Endothelial cell of umbilical vein (primary cell): ENCODE measurements at places on chromosomes 7 and 10. TPM values are rescaled to one million over a fixed set of nuclear protein-coding genes. Genes with fewer than 3 reads are reported as not detected.

The LRIT1 gene
- not detected in 2 replicates for total RNA-seq

The FKBP6 gene
- total RNA-seq: not detected in 2 replicates

GRCh38 chr7:132752431-132752830, 176.2 kb upstream of the PLXNA4 start:
- DNase-seq: no peak
- H3K27me3 ChIP-seq: peaks cover 17% of the 10 kb centered on the region
- H3K27ac ChIP-seq: no peak overlapping the region
- H3K36me3 ChIP-seq: no peaks in the 10 kb centered on the region

GRCh38 chr10:34808801-34809745, 6.0 kb downstream of the PARD3 start:
- peaks cover 10% of the 10 kb centered on the region for H3K4me1 ChIP-seq
- no peak overlapping the region for H3K4me3 ChIP-seq
- H3K27me3 ChIP-seq: no peaks in the 10 kb centered on the region
- DNase-seq: no peak
- no peak overlapping the region for H3K27ac ChIP-seq

DNA sequence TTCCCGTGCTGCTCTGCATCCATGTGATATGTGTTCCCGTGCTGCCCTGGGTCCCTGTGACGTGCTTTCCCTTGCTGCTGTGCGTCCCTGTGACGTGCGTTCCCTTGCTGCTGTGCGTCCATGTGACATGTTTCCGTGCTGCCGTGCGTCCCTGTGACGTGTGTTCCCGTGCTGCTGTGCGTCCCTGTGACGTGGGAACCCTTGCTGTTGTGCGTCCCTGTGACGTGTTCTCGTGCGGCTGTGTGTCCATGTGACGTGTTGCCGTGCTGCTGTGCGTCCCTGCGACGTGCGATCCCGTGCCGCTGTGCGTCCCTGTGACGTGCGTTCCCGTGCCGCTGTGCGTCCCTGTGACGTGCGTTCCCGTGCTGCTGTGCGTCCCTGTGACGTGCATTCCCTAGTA, 45.8 kb downstream of the WDR37 start:
- no peaks in the 10 kb centered on the region for H3K27me3 ChIP-seq
- H3K27ac ChIP-seq: no peak overlapping the region
- no peak for DNase-seq

DNA sequence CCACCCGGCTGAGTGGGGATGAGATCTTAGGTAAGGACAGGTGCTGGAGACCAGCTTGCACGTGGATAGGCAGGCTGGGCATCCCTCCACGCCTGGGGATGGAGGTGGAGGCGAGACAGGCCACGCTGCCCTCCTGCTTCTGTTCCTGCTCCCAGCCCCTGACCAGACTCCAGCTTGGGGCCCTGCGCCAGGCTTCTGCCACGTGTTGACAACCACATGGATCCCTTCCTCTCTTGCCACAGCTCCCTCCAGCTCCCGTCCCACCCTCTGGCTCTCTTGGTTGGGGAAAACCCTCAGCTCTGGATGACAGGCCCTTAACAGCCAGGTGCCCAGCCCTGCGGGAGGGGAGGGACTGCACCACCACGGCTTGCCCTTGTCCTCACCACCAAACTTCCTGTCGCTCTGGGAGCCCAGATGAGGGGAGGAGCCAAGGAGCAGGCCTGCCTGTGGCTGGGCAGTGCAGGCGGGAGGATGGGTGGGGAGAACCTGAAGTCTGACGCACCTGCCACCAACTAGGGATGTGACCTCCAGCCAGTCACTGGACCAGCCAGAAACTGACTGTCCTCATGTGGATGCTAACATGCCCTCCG, 36.0 kb downstream of the KCNH2 start:
- no peaks in the 10 kb centered on the region for H3K36me3 ChIP-seq
- DNase-seq: no peak
- no peaks in the 10 kb centered on the region for H3K4me1 ChIP-seq
- H3K27ac ChIP-seq: no peak overlapping the region
- peaks cover under 1% of the 10 kb centered on the region for H3K27me3 ChIP-seq

DNA sequence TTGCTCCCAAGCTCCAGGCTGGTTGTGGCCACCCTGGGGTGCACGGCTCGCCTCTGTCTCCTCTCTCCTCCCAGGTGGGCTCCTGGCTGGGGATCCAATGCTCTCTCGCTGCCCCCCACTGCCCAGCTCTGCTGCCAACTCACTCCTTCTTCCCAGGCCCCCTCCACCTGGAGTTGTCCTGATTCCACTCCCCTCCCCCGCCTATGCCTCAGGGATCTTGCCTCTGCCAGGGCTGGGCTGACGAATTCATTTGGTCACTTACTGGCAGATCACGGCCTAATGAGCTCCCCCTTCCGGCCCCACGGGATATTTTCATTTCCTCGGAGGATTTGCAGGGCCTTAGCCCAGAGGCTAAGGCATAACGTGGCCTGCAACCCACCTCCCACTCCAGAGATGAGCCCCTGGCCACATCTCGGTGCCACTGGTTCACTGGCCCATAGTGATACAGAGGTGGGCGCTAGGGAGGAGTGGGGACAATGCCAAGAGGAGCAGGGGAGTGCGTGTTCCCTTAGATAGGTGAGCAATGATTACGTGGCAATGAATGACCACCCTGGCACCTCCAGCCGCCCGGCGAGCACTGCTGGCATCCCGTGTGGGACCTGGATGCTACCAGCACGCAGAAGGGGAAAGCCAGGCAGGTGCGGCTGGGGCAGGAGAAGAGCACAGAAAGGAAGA, 344.6 kb upstream of the SHH start:
- no peaks in the 10 kb centered on the region for H3K4me1 ChIP-seq
- no peak overlapping the region for H3K27ac ChIP-seq
- H3K36me3 ChIP-seq: no peaks in the 10 kb centered on the region
- DNase-seq: no peak

DNA sequence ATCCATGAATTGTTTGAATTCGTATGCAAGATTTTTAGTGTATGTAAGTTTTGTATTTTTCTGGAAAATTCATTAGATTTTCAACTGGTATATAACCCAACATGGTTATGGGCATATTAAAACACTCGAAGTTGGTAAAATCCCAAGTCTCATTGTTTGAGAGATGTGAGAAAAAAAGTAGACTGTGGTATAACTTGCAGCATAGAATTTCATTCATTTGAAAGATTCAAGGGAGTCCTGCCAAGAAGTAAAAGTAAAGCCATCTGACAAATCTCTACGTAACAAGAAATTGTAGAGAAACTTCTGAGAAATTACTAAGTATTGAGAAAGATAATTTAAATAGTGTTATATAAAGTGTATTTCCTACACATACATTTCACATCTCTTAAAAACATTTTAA, 40.2 kb downstream of the SEMA3E start:
- no peak for DNase-seq
- H3K4me1 ChIP-seq: no peaks in the 10 kb centered on the region
- H3K27ac ChIP-seq: no peak overlapping the region
- H3K4me3 ChIP-seq: no peak overlapping the region
- H3K27me3 ChIP-seq: no peaks in the 10 kb centered on the region

DNA sequence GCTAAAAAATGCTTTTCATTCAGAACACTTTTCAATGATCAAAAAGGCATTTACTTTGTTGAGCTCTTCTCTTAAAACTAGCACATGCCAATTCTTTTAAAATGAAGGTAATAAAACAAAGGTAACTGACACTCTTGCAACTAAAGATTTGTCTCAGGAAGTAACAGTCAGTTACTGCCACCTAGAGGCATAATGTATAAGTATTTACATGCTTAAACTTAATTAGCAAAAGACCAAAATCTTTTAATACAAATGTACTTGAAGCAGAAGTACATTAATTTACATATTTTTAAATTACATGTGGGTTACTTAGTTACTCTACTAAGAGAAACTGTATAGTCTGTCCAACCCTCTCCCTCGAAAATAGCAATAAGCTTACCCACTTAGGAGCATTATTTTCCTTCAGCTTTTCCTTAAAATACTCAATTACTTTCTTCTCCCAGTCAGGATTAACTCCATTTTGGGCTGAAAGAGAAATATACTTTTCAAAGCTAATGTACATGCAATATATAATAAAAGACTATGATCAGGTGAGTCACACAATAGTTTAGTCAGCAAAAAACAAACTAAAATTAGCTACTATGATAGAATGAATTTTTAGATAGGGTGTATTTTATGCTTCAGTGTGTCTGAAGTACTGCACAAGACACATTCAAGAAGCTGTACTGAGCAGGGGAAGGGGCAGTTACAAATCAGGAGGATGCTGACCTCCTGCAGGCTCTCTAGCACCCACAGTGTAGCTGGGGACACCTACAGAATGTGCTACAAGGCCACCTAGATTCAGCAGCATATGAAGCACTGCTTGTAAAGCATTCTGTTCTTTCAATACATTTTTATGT, 13.0 kb downstream of the MCMBP start:
- peaks cover 5% of the 10 kb centered on the region for H3K4me1 ChIP-seq
- no peaks in the 10 kb centered on the region for H3K27me3 ChIP-seq
- DNase-seq: peak; percentile 74
- H3K27ac ChIP-seq: no peak overlapping the region
- H3K36me3 ChIP-seq: peaks cover 10% of the 10 kb centered on the region

- no peaks in the 10 kb centered on the region for H3K4me1 ChIP-seq
- no peaks in the 10 kb centered on the region for H3K36me3 ChIP-seq
- no peak overlapping the region for H3K27ac ChIP-seq
- H3K27me3 ChIP-seq: no peaks in the 10 kb centered on the region
These were observed 293.3 kb upstream of the SHH start for GRCh38 chr7:156105337-156106106.

DNA sequence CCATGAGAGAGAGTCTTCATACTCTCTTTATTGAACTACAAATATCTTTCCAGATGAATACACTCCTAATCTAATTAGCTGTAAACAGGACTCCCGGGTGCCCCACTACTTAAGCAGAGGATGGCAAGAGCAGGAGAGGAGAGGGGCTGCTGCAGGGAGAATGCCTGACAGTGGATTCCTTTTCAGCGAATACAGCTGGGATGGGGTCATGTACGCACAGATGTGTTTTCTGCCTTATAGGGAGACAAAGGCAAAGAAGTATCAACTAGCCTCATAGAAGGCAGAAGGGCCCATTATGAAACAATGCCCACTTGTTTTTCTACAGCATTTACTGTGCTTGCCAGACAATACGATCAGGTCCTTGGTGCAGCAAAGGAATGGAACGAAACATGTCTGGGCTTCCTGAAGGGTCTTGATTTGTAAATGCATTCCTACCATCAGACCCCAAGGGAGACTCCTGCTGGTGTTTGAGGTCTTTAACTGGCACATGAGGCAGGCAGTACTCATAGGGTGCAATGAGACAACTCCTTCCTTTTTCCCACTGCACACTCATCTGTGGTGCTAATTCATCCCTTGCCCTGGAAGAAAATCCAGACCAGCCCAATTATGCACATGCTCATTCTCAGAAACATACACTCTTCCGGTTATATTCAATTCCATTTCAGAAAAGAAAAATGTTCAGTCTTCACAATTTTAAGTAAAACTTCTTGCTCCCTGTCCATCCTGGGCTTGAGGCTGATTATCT, 117.1 kb downstream of the AOAH start:
- no peak overlapping the region for H3K4me3 ChIP-seq
- H3K36me3 ChIP-seq: no peaks in the 10 kb centered on the region

DNA sequence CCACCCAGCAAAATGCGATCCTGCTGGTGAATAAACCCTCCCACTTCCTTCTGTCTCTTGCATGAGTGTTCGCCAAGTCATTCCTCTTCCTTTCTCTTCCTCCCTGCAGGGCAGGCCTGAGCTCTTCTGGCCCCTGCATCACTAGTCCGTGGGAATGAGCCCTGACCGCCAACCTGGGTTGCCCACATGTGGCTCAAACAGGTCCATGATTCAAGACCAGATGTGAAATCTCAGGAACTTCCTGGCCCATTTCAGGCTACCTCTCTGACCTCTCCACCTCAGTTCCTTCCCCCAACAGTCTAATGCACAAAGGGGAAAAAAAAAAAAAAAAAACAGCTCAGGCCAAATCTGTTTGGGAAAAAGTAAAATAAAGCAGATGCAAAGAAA, 5.4 kb upstream of the YWHAG start:
- peaks cover 27% of the 10 kb centered on the region for H3K4me1 ChIP-seq
- no peak overlapping the region for H3K4me3 ChIP-seq
- no peaks in the 10 kb centered on the region for H3K27me3 ChIP-seq
- no peaks in the 10 kb centered on the region for H3K36me3 ChIP-seq
- peak overlapping the region; percentile 74 for H3K27ac ChIP-seq

- no peak overlapping the region for H3K4me3 ChIP-seq
- peak overlapping the region; percentile 83 for H3K27ac ChIP-seq
- H3K4me1 ChIP-seq: peaks cover 22% of the 10 kb centered on the region
- peak; percentile 75 for DNase-seq
- H3K27me3 ChIP-seq: no peaks in the 10 kb centered on the region
- no peaks in the 10 kb centered on the region for H3K36me3 ChIP-seq
These were observed 23.6 kb downstream of the GNA12 start for GRCh38 chr7:2820508-2820934.

- no peaks in the 10 kb centered on the region for H3K36me3 ChIP-seq
- no peaks in the 10 kb centered on the region for H3K27me3 ChIP-seq
- H3K4me1 ChIP-seq: peaks cover 35% of the 10 kb centered on the region
- H3K27ac ChIP-seq: peak overlapping the region; percentile 84
These were observed 19.7 kb upstream of the CCSER2 start for GRCh38 chr10:84308481-84309304.

GRCh38 chr10:74927701-74928100, 101.3 kb downstream of the KAT6B start:
- H3K4me3 ChIP-seq: no peak overlapping the region
- no peak overlapping the region for H3K27ac ChIP-seq
- peak; percentile 42 for DNase-seq
- H3K36me3 ChIP-seq: no peaks in the 10 kb centered on the region

- H3K27ac ChIP-seq: no peak overlapping the region
- H3K4me1 ChIP-seq: no peaks in the 10 kb centered on the region
- no peaks in the 10 kb centered on the region for H3K27me3 ChIP-seq
- DNase-seq: no peak
These were observed 126.1 kb downstream of the FAM204A start for GRCh38 chr10:118216020-118216419.

DNA sequence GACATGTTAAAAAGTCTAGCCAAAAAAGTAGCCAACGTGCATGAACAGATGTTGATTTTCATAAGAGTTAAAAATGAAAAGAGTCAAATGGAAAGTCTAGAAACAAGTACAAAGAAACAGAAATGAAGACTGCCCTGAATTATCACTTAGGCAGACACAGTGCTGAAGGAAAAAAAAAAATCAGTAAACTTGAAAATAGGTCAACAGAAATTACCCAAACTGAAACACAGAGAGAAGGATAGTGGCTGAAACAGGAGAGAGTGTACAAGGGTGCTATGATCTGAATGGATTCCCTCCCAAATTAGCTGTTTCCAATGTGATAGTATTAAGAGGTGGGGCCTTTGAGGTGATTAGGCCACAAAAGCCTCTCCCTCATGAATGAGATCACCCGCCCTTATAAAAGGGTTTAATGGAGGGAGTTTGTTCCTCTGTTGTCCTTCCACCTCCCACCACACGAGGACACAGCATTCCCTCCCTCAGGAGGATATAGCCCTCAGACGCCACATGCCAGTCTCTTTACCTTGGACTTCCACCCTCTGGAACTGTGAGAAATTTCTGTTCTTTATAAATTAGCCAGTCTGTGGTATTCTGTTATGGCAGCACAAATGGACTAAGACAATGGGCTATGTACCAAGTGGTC, 249.7 kb downstream of the AHR start:
- no peaks in the 10 kb centered on the region for H3K27me3 ChIP-seq
- no peaks in the 10 kb centered on the region for H3K4me1 ChIP-seq
- no peak overlapping the region for H3K4me3 ChIP-seq
- no peak for DNase-seq
- H3K27ac ChIP-seq: no peak overlapping the region
